ENCODE measurements at places on chromosomes 5 and 9.

DNA sequence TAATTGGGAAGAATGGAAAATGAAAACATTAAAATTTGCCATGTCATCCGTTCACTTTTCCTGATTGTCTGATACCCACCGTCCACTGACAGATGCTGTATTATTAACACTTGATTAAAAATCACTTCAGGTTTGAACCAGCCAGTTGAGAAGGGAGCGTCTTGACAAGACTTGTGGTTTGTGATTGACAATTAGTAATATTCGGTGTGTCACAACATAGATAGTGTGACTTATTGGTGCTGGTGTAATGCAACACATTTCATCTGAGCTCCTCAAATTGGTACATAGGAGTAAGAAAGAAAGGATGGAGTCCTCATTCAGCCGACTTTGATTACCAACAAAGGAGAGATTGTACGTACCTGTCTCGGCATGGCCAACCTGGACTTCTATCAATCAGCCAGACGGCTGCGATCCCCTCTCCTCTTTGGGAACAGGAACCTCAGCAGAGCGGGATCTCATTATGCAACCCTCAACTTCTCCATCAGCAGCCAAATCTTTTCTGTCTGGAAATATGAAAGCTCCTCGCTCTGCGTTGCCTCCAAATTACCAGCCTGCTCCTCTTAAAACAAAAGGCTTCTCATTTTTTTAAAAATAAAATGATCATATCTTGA is 211.7 kb upstream of the MVB12B start:
- DNase-seq, result peak; percentile 7

GRCh38 chr5:39405083-39405843 is 19.5 kb downstream of the DAB2 start:
- peak; percentile 34 for DNase-seq

- peak; percentile 13 for DNase-seq
These were observed 51.6 kb upstream of the PHYKPL start for GRCh38 chr5:178284093-178284675.

DNA sequence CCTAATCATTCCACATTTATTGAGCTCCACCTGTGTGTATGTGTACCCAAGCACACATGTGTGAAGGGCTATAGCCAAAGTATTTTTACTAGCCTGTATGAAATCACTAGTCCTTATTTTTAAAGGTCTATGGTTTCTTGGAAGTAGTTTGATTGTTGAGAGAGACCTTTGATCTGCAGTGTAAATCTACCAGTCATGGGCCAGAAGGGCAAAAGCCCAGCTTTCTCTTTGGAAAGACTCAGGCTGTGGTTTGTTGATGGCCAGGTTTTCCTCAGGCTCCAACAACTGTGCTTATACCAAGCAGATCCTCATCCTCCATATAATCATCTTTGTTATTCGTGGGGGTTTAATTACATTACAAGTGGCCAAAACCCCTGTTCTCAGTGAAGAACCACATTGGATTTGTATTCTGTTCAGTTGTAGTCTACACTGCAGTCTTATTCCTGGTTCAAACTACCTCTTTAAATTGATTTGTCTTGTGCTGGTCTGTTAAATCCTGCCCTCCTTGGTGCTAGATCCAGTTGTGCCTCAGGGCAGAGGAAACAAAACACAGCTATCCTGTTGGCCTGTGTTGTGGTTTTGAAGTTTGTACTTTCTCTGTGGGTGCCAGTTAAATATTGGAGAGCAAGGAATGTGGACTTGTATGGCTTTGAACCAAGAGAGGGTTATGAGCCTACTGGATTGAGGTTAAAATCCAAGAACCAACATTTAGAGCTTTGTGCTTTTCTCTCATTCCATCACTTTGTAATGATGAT is 13.3 kb downstream of the CDC26 start:
- no peak for DNase-seq

GRCh38 chr5:72647806-72648205 is 140.6 kb upstream of the ZNF366 start:
- no peak for DNase-seq

- no peak for DNase-seq
These were observed 67.8 kb upstream of the NEURL1B start for GRCh38 chr5:172573120-172573882.
